Amygdala (tissue), 56 donors: ENCODE measurements at places on chromosomes 3 and 15.

DNA sequence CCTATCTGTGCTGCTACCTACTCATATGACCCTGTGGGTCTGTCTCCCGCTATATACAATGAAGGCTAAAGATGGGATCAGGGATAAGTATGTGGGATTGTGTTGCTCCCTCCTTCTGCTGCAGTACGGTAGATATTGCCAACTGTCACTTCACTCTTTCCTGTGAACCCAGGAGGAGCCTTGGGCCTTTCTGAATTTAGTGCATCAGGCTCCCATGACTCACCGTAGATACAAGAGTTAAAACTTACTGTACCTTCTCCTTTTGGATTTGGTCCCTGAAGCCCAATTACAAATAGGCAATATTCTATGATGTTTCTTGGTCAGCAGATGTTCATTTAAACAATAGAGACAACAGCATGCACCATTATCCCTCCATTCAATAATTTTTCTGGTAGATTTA lies 27.4 kb downstream of the MITF start:
- DNase-seq = no peak

GRCh38 chr3:134309987-134310700 lies 59.5 kb upstream of the RYK start:
- no peak for DNase-seq

DNA sequence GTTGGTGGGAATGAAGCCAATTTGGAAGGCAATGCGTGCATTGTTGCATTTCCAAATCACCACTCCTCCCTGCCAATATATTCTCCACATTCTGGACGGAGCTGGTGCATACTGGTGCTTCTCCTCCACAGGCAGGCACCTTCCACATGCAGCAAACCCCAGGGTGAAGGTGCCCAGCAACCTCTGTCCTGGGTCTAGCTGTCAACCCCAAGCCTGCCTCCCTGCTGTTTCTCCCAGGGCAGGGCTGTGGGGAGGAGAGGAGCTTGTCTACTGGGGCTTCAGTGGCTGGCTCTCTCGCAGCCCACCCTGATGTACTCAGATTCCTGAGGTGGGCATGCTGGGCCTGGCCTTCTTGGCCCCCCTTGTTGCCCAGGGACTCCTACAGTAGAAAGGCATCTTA lies 20.1 kb downstream of the GASK1A start:
- DNase-seq = no peak

GRCh38 chr3:80000022-80000421 lies 232.2 kb upstream of the ROBO1 start:
- no peak for DNase-seq

DNA sequence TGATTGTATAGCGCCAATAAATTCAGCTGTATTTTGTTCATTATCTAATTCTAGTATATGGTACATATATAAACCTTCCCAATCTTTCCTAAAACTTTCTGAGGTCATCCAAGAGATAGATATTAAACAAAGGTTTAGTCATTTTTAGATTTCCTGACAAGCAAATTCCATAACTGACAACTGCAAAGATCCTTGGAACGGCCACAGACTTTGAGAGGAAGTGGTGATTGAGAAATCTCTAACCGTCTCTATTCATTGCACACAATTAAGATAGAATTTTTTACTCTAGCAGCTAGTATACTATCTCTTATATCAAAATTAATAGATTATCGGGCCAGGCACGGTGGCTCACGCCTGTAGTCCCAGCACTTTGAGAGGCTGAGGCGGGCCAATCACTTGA lies 4.7 kb downstream of the CSNK1G1 start:
- DNase-seq = no peak

GRCh38 chr3:157785102-157785826 lies 282.0 kb upstream of the VEPH1 start:
- DNase-seq = no peak

DNA sequence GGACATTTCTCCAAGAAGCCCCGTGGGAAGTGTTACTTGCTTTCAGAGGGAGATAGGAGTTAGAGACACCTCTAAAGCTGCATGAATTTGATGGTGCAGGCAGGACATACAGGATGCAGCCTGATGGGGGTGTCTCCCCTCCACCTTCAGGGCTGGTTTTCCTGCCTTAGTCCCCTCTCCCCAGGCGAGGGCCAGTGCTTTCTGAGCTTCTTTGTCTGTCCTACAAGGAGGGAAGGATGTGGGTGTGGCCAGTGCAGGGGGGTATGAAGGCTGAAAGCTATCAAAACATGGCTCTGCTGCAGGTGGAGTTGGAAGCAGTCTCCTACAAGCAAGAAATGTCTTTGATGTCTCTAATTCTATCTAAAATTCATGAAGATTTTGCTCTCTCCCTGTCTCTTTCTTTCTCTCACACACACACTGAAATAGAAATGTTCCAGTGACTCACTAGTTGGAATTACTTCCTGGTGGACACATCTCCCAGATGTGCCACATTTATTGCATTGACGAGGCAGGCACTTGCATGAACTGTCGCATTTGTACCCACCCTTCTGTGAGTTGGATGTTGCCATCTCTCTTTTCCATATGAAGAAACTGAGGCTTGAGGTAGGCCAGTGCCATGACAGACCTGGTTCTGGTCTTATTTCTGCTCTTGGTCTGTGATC lies 13.9 kb upstream of the PODXL2 start:
- DNase-seq = no peak

DNA sequence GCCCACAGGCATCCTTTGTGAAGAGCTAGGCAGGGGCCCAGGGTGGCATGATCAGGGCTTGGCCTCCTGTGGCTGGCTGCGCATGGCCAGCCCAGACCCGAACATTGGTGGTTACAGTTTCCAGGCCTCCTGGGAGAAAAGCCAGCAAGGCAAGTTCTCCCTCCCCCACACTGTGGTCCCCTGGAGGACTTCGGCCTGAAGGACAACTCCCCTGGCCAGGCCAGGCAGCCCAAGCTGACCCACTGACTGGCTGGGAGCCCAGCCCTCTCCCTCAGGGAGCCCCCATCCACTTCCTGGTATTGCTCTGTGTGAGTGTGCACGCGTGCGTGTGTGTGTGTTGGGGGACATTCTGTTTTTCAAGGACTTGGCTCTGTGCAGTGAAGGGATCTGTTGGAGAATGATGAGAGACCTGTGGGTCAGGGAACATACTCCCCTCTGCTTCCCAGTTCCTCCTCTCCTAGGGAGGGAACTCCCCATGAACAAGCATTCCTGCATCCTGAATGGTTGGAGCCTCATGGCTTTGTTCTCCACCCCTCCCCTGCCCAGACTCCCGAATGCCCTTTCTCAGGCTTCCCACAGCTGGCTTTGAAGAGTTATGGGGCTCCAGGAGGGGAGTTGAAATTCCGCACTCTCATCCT lies 29.5 kb downstream of the CORO2B start:
- DNase-seq = peak; percentile 61

DNA sequence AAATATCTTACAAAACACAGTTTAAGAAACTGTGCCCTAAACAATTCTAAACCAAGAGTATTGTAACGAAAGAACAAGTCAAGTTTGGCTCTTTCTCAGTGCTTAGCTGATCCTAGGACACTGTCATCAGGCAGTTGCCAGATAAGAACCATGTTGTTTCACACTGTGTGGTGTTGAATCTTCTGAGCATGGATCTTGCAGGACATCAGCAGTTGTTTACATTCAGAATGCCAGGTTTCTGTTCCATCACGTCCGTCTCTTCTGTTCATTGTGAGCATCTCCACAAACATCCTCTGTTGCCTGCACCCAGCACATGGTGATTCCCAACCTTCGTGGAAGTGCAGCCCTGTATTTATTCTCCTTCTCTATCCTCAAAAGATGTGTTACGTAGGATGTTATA lies 67.9 kb downstream of the DCUN1D1 start:
- no peak for DNase-seq

DNA sequence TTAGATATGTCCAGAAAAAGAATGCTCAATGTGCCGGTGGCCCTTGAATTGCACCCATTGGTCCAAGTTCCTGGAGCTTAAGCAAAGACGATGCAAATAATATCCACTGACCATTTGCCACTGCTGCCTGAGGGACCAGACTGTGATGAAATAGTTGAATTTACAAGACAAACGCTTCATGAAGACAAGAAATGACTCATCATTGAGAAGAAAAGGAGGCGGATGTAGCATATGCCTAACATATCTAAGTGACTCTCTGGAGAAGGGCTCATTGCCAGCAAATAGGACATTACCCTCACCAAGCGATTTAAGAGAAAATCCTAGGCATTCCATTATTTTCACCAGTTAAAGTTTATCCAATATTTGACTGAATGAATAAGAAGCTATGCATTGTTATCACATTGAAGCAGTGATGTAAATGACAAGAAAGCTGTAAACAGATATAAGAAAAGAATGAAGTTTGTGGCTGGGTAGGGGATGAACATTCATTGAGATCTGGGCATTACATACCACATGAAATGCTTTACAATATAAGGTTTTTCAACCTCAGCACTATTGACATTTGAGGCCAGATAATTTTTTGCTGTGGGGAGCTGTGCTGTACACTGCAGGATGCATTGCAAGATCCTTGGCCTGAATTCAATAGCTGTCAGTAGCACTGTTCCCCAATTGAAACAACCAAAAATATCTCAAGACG lies 48.9 kb upstream of the CPNE4 start:
- no peak for DNase-seq

DNA sequence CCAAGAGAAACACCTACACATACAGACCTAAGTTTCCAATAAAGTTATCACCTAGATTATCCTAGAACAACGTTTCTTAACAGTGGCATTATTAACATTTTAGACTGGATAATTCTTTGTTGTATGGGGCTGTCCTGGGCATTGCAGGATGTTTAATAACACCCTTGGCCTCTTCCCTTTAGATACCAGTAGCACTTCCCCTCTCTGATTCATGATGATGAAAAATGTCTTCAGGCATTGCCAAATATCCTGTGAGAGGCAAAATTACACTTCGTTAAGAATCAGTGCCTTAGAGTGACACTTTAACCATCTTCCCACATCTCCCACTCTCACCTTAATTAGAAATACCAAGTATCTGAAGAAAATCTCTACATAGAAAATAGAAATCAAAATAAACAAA lies 352.6 kb downstream of the CGGBP1 start:
- DNase-seq = no peak

GRCh38 chr15:48190932-48191573 lies 412 bp upstream of the CTXN2 start:
- DNase-seq = peak; percentile 1

GRCh38 chr15:80831606-80832224 lies 52.5 kb downstream of the CEMIP start:
- no peak for DNase-seq

GRCh38 chr3:137972396-137972795 lies 37.6 kb upstream of the CLDN18 start:
- DNase-seq = no peak

DNA sequence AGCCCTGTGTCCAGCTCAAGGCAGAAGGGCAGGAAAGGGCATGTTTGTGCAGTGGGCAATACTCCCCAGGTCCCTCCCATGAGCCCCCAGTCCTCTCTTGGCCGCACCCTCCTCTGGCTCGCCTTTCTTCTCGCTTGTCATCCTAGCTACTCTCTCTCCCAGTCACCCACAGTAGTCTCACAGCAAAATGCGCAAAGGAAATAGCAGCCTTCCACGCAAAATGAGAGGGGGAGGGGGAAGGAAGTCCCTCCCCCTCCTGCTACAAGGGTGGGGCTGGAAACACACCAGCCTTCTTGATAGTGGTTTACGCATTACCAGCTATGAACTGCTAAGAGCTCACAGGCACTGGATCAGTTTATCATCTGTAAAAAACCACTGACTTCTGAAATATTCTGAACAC lies 83.8 kb downstream of the GADL1 start:
- no peak for DNase-seq

DNA sequence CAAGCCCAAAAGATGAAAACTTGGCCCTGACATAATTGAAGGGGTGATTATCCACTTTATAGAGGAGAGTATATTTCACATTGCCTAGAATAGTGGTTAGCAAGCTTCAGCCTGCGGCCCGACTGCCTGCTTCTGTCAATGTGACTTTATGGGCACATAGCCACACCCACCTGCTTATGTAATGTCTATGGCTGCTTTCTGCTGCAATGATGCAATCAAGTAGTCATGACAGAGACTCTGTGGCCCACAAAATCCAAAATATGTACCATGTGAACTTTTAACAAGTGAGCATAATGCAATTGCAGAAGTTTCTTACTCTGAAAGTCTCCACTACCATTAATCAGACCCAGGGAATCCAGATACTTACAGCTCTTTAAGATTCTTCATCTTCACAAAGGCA lies 103.1 kb downstream of the LRIG1 start:
- DNase-seq = no peak

- DNase-seq = no peak
Measured at GRCh38 chr15:69609176-69609575, 156.6 kb downstream of the RPLP1 start.

- DNase-seq = no peak
Measured at GRCh38 chr15:77119446-77119845, 48.5 kb upstream of the TSPAN3 start.

DNA sequence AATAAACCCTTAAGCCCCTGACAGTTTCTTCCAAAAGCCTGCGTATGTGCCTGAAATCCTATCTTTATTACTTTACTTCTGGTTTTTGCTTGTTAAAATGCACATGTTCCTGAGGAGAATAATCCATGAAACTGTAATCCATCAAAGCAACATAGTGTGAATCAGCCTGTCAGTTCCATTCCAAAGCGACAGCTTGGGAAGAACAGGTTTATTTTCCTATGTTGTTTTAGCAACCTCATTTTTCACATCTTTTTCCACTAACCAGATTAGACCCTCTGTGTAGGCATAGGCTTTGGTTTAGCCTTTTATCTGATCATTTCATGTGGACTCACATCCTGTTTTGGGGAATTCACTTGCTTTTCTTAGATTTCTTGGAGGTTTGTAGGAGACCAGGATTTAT lies 988.0 kb downstream of the SQOR start:
- DNase-seq = no peak

GRCh38 chr3:141269961-141270360 lies 38.3 kb downstream of the PXYLP1 start:
- no peak for DNase-seq

- no peak for DNase-seq
Measured at GRCh38 chr3:43206632-43207031, 79.7 kb upstream of the SNRK start.

- no peak for DNase-seq
Measured at GRCh38 chr15:56772868-56773639, 39.7 kb upstream of the ZNF280D start.

DNA sequence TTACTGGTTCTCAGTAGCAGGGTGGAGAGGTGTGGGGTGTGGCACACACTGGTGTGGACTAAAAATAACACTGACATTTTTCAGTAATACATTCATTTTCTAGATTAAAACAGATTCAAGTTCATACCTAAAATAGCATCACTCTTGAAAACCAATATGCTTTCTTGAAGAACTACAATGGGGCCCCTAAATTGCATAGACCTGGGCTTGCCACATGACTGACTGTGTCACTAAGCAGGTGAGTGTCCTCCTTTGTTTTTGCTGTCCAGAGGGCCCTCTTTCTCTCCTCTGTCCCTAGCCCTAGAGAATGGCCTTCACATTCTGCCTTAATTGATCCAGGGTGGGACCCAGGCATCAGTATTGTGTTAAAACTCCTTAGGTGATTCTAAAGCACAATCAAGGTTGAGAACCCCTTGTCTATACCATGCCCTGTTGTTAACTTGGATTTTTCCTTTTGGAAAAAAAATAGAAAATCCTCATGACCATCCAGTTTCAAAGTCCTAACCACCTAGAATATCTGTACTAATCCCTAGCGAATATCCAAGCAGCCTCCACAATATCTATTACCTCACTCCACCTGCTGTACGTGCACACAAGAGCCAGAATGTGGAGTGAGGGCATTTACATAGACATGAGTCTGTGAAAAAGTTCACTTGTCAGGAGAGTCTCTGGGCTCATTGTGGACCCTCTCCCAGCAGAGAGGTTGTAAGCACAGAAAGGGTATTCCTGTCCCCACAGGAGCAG lies 18.7 kb upstream of the TMEM41A start:
- no peak for DNase-seq
